ENCODE measurements at places on chromosomes 13 and 19.

DNA sequence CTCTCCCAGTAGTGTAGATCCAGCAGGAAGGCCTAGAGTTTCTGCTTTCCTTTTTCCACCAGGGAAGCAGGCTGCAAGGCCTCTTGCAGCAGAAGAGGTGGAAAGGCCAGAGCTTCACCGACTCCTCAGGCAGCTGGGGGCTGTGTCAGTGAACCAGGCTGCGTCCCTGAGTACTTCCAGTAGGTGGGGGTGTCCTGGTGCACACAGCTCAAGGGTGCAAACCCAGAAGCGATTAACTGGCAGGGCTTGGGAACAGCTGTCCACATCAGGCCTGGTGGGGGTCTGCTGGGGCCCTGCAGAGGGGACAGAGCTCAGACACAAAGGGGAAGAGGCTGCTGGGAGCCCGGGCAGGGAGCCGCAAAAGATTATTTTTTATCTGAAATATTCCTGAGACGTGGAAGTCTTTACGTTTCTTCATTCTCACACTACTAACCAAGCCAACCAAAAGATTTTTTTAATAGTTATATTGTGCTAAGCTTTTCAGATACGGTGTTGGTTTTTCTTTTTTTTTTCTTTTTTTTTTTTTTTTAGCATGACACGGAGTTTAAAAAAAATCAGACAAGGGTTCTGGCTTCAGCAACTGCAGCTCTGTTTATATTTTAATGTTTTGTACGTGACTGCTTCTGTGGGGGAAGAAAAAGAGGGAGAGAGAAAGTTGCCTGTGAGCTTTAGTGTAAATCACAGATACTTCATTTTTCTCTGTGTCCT lies 11.0 kb downstream of the TSHZ3 start:
- DNase-seq: no peak

DNA sequence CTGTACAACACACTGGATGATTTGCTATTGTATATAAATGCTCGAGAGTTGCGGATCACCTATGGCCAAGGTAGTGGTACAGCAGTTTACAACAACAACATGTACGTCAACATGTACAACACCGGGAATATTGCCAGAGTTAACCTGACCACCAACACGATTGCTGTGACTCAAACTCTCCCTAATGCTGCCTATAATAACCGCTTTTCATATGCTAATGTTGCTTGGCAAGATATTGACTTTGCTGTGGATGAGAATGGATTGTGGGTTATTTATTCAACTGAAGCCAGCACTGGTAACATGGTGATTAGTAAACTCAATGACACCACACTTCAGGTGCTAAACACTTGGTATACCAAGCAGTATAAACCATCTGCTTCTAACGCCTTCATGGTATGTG lies 21.5 kb downstream of the OLFM4 start:
- DNase-seq: no peak

DNA sequence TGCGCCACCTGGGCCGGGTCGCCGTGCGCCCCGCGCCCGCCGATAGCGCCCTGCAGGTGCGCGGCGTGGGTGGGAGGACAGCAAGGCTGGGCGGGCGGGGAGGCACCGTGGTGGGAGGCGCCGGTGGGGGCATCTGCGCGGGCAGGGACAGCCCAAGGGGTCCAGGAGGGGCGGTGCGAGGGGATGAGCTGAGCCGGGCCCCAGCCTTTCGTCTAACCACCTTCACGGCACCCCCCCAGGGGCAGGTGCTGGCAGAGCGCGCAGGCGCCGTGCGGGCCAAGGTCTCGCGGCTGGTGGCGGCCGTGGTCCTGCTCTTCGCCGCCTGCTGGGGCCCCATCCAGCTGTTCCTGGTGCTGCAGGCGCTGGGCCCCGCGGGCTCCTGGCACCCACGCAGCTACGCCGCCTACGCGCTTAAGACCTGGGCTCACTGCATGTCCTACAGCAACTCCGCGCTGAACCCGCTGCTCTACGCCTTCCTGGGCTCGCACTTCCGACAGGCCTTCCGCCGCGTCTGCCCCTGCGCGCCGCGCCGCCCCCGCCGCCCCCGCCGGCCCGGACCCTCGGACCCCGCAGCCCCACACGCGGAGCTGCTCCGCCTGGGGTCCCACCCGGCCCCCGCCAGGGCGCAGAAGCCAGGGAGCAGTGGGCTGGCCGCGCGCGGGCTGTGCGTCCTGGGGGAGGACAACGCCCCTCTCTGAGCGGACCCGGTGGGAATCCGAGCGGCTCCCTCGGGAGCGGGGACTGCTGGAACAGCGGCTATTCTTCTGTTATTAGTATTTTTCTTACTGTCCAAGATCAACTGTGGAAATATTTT lies 3.1 kb downstream of the KISS1R start:
- no peak for DNase-seq

- no peak for DNase-seq
Measured at GRCh38 chr19:10815007-10815536, 20.9 kb downstream of the TMED1 start.

DNA sequence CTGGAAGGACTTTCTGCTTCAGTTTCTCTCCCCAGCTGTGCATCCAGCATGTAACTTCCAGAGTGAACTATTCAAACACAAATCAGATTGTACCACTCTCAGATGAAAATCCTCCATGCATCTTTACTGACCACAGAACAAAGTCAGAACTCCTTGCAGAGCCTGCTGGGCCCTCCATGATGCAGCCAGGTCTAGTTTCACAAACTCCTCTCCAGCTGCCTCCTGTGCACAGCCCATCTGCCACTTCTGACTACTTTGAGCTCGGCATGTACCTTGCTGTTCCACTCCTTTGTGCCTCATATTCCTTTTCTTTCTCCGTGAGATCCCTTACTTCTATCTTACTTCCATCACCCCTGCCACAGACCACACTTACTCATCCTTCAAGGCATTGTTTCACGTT lies 31.4 kb downstream of the NALCN start:
- no peak for DNase-seq

DNA sequence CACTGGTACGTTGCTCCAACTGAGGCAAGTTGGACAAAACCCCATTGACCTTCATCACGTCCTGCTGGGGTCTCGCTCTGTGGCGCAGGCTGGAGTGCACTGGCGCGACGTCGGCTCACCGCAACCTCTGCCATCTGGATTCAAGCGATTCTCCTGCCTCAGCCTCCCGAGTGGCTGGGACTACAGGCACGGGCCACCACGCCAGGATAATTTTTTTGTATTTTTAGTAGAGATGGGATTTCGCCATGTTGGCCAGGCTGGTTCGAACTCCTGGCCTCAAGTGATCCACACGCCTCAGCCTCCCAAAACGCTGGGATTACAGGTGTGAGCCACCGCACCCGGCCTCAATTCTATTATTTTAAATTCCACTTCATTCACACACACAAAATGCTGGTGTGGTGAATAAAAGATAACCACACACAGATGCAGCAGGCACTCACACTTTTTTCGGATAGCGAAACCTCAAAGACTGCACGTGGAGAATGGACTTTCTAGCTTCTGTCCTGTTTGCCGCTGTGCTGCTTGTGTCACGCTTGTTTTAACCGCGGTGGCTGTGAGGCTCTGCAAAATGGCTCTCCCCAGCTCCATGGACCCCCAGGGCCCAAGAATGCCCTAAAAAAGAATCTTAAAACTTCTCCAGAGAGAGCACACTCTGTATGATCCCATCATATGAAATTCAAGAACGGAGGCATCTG lies 58.4 kb downstream of the COL4A1 start:
- DNase-seq: no peak

DNA sequence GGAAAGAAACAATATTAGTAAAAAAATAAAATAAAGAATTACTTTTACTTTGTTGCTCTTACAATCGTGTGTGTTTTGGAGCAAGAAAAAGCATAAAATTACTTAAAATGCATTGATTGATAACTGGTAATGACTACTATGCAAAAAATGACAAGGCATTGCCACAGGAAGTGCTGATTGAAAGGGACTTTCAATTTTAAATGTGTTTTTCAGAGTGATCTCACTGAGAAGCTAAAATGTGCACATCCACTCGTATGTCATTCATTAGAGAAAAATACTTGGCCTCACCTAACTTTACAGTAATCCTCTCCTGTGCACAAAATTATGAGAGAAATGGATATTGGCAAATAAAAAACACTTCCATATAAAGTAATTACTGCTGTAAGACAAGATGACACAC lies 934.9 kb downstream of the SLITRK6 start:
- DNase-seq: no peak

GRCh38 chr19:55457683-55458457 lies 3.6 kb downstream of the ISOC2 start:
- DNase-seq: no peak

DNA sequence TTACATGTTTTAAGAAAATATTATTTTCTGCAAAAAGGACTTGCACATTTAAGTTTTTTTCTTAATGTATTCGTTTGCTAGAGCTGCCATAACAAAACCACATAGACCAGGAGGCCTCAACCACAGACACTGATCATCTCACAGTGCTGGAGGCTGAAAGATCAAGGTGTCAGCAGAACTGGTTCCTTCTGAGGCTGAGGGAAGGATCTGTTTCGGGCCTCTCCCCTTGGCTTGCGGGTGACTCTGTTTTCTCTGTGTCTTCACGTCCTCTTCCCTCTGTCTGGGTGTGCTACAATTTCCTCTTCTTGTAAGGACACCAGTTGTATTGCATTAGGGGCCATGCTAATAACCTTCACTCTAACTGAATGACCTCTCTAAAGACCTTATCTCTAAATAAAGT lies 364.2 kb downstream of the IRS2 start:
- no peak for DNase-seq

DNA sequence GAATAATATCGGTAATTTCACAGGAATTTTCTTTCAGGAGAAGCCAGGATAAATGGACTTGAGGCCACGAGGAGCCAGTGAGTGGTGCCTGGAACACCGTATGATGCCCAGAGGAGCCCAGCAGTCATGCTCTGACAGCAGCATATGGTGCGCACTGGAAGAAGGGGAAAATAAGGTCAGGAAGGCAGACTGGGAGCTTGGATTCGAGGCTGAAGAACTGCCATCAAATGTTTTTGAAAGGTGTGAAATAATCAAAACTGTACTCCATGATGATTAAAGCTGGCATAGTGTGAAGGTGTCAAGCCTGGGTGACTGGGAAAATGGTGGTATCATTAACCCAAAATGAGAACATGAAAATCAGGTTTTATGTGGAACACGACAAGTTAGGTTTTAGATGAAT lies 374.2 kb downstream of the DIAPH3 start:
- no peak for DNase-seq

DNA sequence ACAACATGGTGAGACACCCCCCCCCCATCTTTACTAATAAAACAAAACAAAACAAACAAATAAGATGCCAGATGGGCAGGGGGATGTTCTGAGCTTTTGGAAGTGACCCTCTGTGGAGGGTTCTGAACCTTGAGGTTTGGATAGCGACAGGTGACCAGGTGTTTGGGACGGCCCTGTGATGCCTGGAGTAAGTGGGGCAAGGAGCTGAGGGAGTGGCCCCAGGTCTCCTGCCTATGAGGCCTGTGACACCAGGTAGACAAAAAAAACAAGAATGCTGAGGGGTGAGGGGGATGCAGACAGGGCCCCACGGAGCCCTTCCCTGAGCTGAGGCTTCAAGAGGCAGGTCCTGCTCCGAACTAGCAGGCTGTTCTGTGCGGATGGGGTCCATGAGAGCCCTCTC lies 9.2 kb downstream of the ADGRE2 start:
- no peak for DNase-seq

GRCh38 chr19:8641908-8642547 lies 11.6 kb downstream of the NFILZ start:
- peak; percentile 40 for DNase-seq

DNA sequence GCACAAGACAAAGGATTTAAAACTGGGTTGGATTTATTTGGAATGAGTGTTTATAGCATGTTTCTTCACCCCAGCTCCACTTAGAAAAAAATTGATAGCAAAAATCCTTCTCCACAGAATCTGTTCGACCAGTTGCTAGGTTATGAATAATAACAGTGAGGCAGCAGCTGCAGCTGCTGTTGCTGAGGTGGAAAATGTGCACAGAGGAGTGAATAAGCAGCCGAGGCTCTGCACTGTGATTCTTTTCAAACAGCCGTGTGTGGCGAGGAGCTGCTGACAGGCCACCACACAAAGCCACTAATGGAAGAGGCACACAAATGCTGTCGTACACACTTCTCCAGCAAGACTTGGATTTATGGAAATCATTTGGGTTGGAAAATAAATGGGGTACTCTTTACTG lies 6.4 kb upstream of the RASL11A start:
- no peak for DNase-seq

GRCh38 chr19:293436-294110 lies 2.4 kb upstream of the PLPP2 start:
- no peak for DNase-seq

DNA sequence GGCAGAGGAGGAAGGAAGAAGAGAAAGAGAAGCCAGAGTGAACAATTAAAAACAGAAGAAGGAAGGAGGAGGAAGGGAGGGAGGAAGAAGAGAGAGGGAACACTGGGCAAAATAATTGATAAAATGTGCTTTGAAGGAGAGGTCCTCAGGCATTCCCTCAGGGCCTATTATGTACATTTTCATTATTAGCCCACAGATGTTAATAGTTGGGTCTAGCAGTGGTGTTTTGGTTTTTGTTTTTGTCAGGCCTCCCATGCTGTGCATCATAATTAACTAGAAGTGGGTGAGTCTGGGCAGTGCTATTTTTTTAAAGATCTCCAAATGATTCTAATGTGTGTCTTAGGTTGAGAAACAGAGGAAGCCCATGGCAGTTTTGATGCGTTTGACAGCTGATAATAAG lies 178.1 kb downstream of the TDRD3 start:
- DNase-seq: no peak

DNA sequence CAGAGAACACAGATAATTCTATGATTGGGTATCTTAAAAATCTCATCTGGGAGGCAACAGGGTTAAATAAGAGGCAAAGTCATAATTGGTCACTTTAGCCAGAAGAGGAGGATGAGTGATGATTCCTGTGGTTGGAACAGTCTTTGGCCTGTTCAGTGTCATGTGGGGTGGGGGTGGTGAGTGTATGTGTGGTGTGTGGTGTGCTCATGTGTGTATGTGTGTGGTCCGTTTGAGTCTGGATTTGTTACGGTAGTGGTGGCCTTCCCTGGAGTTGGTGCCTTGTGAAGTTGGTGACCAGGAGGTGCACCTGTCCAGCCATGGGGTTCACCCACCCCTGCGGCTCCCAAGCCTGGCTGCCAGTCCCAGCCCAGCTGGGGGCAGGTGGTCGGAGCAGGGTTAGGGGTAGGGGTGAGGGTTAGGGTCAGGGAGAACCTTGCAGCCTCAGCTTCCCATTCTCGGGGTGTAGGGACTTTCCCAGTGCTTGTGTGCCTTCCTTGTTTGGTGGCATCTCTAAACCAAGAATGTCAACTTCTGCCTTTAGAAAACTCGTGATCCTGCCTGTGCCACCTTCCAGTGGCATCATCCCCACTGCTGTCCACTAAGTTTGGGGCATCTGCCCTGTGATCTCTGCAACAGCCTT lies 97.5 kb downstream of the RAB20 start:
- no peak for DNase-seq

DNA sequence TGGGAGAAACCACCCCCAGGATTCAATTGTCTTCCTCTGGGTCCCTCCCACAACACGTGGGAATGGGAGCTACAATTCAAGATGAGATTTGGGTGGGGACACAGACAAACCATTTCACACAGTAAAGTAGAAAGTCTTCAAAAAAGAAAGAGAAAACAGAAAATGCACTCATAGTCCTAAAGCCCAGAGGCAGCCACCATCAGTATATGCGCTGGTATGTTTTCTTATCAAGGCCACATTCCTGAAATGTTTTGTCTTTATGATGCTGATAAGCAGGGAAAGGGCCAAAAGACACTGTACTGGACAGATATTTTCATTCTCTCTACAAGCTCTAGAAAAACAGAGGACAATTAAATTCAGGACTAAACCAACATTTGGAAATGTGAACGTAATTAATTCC lies 375.8 kb upstream of the TSHZ3 start:
- no peak for DNase-seq

GRCh38 chr19:5251096-5252065 lies 89.2 kb downstream of the PTPRS start:
- DNase-seq: no peak

Measured in left renal cortex interstitium (tissue), 4 donors.